ENCODE measurements at places on chromosomes 3 and 15. TPM values are rescaled to one million over a fixed set of nuclear protein-coding genes. Genes with fewer than 3 reads are reported as not detected.
A peak's percentile ranks its signal among the peaks of the same experiment; 100 is the strongest.

The GXYLT2 gene
- 65.3 TPM for total RNA-seq

The KNG1 gene
- total RNA-seq, result not detected

The RFT1 gene
- total RNA-seq, result 9.2 TPM

The CPNE4 gene
- 0.20 TPM for total RNA-seq

The PARP15 gene
- 0.99 TPM for total RNA-seq

The GATM gene
- total RNA-seq, result 132 TPM

The ARNT2 gene
- 2.8 TPM for total RNA-seq

The PPP1R14D gene
- total RNA-seq, result not detected

The GOLGA8R gene
- total RNA-seq, result 8.3 TPM

The UCN2 gene
- 1.4 TPM for total RNA-seq

The SGO1 gene
- total RNA-seq, result 4.4 TPM

The TMEM207 gene
- total RNA-seq, result not detected

The ROPN1 gene
- 0.69 TPM for total RNA-seq

- no peak for DNase-seq
Measured at GRCh38 chr15:89785064-89785773, 9.1 kb downstream of the MESP2 start.

DNA sequence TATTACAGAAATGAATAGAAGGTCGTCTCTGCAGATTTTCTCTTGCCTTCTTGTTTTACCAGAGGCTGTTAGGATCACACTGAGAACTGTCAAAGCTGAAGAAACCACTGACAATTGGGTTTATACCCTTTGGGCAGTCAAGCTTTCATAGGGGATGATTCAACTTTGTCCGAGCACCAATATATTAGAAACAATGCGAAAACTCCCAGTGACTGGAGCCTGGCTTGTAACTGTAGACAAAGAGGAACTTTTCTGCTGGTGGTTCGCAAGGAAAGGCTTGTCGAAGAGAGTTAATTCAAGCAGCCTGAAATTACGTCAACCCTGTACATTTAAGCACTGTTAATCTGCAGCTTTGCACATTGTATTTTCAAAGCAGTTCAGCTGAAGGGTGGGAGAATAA, 193.2 kb upstream of the ZNF385D start:
- DNase-seq, result peak; percentile 25

DNA sequence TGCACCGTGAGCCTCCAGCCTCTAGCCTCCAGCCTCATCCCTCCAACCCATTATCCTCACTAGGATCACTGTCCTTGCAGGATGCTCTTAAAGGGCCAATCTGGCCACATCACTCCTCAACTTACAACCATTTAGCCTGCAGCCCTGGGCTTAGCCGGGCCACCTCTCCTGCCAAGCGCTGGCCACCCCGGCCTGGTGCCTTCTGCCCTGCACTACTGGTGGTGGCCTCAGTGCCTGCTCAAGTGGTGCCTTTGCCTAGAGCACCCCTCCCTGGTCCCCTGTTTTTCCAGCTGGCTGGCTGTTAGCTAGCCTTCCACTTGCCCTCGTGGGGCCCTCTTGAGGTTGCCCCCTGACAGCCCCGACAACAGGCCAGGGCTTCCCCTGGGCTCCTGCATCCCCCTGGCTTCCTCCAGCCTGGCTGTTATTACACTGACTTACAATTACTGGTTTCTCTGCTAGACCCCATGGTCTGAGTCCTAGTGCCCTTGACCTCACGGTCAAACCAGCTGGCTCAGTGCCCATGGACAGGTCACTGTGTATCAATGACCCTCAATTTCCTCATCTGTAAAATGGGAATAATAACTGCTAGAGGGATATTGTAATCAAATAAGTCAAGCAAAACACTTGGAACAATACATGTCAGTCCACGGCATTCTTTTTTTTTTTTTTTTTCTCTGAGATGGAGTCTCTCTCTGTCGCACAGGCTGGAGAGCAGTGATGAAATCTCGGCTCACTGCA, 15.5 kb downstream of the ATP2B2 start:
- DNase-seq, result no peak

- DNase-seq, result no peak
Measured at GRCh38 chr3:130963878-130964277, 62.7 kb downstream of the ASTE1 start.

DNA sequence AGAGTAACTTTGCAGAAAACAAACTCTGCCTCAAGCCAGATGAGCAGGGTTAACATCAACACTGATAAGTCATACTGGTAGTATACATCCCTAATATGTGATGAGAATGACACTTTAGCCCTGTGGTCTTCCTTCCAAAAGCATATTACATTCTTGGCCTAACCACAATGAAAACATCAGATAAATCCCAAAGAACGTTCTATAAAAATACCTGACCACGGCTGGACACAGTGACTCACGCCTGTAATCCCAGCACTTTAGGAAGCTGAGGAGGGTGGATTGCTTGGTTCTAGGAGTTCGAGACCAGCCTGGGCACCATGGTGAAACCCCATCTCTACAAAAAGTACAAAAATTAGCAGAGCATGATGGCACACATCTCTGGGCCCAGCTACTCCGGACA, 4.7 kb downstream of the TMCC1 start:
- DNase-seq, result no peak

DNA sequence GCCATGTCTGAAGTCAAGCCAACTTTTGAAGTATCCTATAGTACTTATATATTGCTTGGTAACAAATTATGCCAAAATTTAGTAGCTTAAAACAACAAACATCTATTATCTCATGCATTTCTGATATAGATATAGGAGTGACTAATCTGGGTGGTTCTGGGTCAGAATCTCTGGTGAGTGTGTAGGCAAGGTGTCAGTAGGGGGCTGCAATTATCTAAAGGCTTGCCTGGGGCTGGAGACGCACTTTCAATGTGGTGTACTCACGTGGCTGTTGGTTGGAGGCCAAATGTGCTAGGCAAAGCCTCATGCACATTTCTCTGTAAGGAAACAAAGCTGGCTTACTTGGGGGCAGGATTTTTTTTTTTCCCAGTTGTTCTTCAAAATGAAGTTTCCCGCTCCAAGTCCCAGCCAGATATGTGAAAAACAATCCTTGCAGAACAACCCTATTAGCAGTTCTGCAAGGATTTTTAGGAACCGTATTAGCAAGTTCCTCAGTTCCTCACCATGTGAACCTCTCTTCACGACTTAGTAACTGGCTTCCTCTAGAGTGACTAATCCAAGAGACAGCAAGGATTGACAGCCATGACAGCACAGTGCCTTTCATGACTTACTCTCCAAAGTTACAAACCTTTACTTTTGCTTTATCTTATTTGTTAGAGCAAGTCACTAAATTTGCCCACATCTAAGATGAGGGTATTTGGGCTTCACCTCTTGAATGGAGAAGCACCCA, 25.8 kb downstream of the GREM1 start:
- DNase-seq, result no peak

- DNase-seq, result no peak
Measured at GRCh38 chr15:50670115-50670514, 16.5 kb downstream of the TRPM7 start.

- DNase-seq, result peak; percentile 45
Measured at GRCh38 chr15:54033356-54033860, 55.2 kb downstream of the UNC13C start.

GRCh38 chr3:170346481-170347392, 10.8 kb upstream of the SKIL start:
- no peak for DNase-seq

GRCh38 chr3:52237006-52237656, 1.8 kb downstream of the TWF2 start:
- no peak for DNase-seq

GRCh38 chr15:36722555-36722954, 143.1 kb downstream of the CDIN1 start:
- DNase-seq, result no peak

DNA sequence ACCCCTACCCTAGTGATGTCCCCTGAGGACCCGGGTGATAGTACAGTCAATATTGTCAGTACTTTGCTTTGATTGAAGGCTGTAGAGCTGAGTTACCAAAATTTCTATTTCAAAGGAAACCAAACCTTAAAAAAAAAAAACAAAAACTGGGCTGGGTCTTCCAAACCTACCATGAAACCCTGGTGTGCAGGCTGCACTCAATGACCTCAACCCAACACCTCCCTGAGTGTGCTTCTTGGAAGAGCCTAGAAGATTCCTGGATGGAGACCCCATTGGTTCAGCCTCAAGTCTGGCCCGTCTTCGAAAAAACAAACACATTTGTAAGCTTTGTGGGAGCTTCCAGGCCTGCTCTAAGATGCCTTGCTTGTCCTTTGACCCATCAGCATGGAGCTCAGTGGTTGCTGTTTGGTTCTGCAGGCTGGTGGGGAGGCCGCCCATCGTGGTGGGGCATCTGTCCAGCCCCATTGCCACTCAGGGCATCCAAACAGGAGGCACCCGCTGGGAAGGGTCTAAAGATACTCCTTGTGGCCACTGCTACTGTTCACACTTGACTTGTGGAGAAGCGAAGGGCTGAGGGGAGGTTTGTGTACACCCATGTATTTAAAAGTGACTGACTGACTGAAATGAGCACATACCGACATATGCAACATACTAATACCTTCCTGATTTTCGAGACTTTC, 32.2 kb downstream of the CRTAP start:
- DNase-seq, result no peak

GRCh38 chr15:72116731-72117485, 1.0 kb downstream of the MYO9A start:
- DNase-seq, result peak; percentile 49

DNA sequence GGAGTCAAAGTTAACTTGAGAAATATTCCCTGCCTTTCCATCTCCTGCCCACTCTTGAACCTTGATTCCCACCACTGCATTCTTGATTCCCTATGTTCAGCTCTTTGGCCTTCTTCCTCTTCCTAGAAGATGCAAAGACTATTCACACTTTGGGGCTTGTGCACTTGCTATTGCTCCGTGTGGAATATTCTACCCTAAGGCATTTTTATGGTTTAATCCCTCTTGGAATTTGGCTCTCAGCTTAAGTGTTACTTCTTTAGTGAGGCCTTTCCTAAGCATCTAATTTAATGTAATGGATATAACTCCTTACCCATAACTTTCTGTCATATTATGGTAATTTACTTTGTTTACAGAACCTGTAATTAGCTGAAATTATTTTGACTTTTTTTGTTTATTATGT, 318.9 kb upstream of the COL8A1 start:
- no peak for DNase-seq

DNA sequence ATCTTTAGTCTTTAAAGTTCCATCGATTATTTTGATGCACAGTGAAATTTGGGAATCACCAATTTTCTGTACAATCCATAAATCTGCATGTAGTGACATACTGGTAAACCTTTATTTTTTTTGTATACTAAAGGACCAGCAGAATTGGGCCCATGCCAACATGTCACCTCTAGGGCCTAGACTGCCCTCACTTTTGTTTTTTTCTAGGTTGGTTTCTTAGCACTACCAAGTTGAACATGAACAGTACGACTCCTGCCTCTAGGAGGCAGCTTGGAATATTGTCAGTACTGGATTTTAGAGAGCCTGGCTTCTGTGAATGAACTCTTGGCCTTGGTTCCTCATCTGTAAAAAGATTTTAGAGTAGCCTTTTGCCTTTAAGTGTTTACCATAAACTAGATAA, 32.3 kb downstream of the NKIRAS1 start:
- no peak for DNase-seq

DNA sequence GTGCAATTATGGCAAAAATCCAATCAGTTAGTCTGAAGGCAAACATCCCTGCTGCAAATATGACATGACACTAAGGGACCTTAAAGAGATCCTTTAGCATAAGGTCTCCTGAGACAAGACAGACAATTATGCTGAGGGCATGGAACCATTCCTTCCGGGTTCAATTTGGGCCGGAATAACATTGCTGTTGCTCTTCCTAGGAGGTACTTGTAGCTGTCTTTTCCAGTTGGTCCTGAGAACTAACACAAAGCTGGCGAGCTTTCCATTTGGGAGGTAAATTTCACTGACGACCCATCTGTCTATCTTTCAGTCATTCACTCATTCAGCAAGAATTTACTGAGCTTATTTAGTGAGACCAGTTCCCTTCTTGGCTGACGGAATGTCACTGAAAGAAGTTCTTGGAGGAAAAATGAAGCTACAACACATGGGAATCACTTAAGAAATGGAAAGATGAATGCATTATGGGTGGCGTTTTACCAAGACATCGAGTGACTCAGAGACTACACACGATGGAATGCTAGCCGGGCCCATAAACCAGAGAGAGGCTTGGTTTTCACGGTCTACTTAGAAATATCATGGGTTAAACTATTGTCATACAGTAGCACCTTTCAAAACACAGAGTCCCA, 215.5 kb downstream of the PDZRN3 start:
- no peak for DNase-seq

GRCh38 chr15:78408355-78408640, 29.7 kb upstream of the IREB2 start:
- DNase-seq, result no peak

GRCh38 chr3:71201939-71202338, 381.6 kb downstream of the FOXP1 start:
- peak; percentile 45 for DNase-seq

DNA sequence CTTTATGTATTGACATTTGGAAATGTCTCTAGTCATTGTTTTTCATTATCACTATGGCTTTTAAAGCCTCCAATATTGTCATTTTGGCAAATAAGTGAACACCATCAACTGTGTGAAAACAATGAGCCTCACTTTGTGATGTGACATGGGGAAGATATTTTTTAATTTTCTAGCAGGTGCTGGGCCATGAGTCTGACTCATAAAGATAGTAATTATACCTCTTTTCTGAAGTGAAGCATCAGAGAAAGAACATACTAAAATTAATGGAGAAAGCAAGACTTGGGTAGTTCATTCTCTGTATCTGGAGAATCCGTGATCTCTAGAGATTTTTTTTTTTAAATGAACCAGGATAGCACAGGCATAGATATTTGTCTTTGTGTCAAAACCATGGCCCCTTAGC, 100.8 kb downstream of the CCNL1 start:
- no peak for DNase-seq

- peak; percentile 74 for DNase-seq
Measured at GRCh38 chr3:131026321-131027151, at the start of the genes ASTE1 and NEK11. Gene ASTE1 (minus strand): TSS chr3:131026825. CDS start chr3:131025306, 1,519 bp downstream. Gene NEK11 (plus strand): TSS chr3:131026877. CDS start chr3:131029709, 2,832 bp downstream.

GRCh38 chr3:170096342-170096741, 58.5 kb downstream of the GPR160 start:
- DNase-seq, result no peak

DNA sequence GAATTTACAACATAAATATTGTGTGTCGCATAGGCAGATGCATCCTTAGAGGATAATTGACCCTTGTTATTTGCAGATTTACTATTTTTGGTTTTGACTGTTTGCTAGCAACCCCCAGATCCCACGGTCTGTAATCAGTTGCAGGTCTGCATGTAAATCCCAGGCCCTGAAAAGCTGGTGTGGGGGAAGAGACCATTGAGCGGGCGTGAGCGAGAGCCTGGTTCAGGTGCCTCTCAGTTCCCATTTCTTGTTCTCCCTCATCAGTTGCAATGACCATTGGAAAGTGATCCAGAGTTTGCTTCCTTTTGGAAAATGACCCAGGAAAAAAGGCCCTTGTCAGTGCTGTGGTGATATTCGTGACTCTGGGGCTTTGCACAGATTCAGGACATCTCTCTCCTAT, 238.9 kb downstream of the UACA start:
- DNase-seq, result no peak

GRCh38 chr3:194294199-194294894, 56.8 kb downstream of the CPN2 start:
- no peak for DNase-seq

GRCh38 chr15:77349666-77350065, 70.2 kb downstream of the PEAK1 start:
- no peak for DNase-seq

DNA sequence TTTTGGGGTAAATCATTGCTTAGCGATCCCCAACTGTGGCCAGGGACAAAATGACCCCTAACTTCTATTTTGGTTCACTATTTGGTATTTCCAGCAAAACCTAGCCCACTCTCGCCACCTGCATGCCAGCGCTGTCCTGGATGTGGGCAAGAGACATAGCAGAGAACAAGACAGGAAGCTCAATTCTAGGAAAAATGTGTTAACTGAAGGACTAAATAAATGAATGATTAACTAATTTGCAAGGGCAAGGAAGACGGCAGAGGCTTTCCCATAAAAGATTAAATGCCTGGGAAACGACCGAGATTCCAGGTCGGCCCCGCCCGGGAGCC, 408 bp downstream of the NICN1 start:
- DNase-seq, result no peak

Data from skin of body (tissue), 3 donors.